ENCODE measurements at places on chromosomes 1 and 21.

GRCh38 chr1:203638103-203638475 lies 11.5 kb downstream of the ATP2B4 start:
- DNase-seq: no peak
- no peak overlapping the region for H3K4me3 ChIP-seq
- H3K27ac ChIP-seq: no peak overlapping the region
- no peaks in the 10 kb centered on the region for H3K27me3 ChIP-seq
- peaks cover 3% of the 10 kb centered on the region for H3K4me1 ChIP-seq

GRCh38 chr1:33633019-33633801 lies 160.8 kb downstream of the ZSCAN20 start:
- peaks cover 11% of the 10 kb centered on the region for H3K27me3 ChIP-seq
- H3K36me3 ChIP-seq: no peaks in the 10 kb centered on the region
- no peaks in the 10 kb centered on the region for H3K4me1 ChIP-seq
- peak; percentile 67 for DNase-seq
- no peak overlapping the region for H3K27ac ChIP-seq
- no peak overlapping the region for H3K4me3 ChIP-seq

DNA sequence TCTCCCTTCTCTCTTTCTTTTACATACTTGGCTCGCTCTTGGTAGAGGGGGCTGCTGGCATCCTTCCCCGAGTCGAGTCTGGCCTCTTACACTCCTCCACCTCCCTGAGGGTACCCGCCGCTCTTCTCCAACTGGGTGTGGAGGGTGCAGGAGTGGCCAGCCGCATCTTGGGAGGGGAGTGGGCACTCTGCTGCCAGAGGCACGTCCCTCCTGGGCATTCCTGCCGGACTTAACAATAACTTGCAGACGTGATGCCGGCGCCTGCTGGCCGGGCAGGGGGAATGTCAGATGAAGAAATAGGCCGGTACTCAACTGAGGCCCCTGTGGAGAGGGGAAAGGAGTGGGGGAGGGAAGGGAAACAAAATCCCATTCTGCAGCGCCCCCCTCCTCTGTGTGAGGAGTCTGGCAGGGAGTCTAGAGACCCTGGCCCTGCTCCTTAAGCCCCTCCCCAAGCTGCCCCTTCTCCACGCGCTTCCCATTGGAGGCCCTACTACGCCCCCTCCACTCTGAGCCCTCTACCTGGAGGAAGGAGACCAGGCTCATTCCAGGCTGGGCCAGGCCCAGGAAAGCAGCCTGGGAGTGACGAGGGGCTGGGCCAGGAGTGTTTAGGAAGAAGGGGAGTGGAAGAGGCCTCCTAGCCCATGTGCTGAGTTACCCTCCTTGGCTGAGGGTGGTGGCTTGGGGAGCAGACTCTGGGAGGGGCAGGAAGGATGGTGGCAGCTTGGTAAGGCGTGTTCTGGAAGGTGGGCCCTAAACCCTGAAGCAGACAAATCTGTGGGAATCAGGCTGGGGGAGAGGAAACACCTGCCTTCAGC lies 1.8 kb downstream of the ATP2B4 start:
- peaks cover 13% of the 10 kb centered on the region for H3K4me1 ChIP-seq
- H3K36me3 ChIP-seq: peaks cover 18% of the 10 kb centered on the region
- peak; percentile 75 for DNase-seq
- no peaks in the 10 kb centered on the region for H3K27me3 ChIP-seq

DNA sequence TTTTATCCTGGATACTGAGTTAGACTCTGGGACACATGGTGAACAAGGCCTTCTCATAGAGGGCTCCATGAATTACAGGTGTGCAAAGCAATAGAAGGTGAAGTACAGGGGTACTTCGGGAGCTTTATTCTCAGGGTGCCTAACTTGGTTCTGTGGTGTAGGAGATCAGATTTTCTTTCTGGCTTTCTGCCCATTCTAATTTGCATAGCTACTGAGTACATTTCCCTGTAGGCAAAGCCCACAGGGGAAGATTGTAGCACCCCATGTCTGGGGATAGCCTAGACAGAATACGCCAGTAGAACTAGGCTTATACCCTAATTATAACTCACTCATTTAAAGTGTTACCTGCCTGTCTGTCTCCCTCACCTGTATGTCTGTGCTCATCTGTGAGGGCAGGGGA lies 49.7 kb downstream of the PGM1 start:
- H3K27me3 ChIP-seq: no peaks in the 10 kb centered on the region
- DNase-seq: no peak
- H3K36me3 ChIP-seq: peaks cover 63% of the 10 kb centered on the region

- no peaks in the 10 kb centered on the region for H3K36me3 ChIP-seq
- no peak overlapping the region for H3K4me3 ChIP-seq
- DNase-seq: no peak
These were observed 7.3 kb upstream of the APCS start for GRCh38 chr1:159580340-159580739.

DNA sequence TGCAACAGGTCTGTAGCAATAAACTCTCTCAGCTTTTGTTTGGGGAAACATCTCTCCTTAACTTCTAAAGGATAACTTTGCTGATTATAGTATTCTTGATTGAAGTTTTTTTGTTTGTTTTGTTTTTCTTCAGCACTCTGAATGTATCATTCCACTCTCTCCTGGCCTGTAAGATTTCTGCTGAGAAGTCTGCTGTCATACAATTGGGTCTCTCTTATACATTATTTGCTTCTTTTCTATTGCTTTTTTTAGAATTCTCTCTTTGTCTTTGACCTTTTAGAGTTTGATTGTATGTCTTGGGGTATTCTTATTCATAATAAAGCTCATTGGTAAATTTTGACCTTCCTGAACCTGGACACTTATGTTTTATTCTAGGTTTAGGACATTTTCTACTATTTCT lies 386.3 kb downstream of the MRPL39 start:
- H3K36me3 ChIP-seq: no peaks in the 10 kb centered on the region
- H3K4me3 ChIP-seq: no peak overlapping the region
- H3K27me3 ChIP-seq: no peaks in the 10 kb centered on the region
- no peak for DNase-seq
- H3K27ac ChIP-seq: no peak overlapping the region
- H3K4me1 ChIP-seq: no peaks in the 10 kb centered on the region

DNA sequence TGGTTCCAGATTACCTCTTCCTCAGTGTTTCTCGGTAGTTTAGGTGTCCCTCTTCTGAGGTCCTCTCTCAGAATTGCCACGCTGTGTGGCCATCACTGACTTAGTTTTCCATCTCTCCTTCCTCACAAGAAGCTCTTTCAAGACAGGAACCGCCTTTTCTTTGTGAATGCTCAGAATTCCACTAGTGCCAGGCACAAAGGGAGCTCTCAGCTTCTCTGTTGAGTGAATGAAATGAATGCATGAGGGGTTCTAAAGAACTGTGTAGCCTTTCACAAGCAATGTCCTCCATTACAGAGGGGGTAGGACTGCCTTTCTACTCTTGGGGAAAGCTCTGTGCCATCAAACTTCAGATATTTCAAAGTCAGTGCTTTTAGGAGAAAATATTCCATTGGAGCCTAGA lies 546.8 kb downstream of the RWDD3 start:
- no peaks in the 10 kb centered on the region for H3K4me1 ChIP-seq
- no peak for DNase-seq
- H3K27me3 ChIP-seq: no peaks in the 10 kb centered on the region
- H3K36me3 ChIP-seq: no peaks in the 10 kb centered on the region
- no peak overlapping the region for H3K4me3 ChIP-seq
- H3K27ac ChIP-seq: no peak overlapping the region

DNA sequence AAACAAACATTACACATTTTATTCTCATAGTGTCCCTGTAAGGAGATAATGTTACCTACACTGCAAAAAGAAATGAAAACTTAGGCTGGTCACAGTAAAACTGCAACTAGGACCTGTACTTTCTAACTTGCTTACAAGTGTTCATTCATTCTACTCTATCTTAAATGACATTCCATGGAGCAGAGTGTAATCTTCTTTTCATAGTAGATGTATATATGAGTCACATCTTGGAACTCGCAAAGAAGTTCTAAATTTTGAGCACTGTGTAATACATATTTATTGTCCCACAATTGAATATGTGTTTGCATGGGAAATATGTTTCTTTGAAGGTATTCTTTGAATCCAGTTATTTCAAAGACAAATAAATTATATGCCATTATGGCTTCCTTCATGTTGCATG lies 1258.5 kb upstream of the ADGRL2 start:
- no peaks in the 10 kb centered on the region for H3K27me3 ChIP-seq
- H3K4me3 ChIP-seq: no peak overlapping the region
- no peaks in the 10 kb centered on the region for H3K4me1 ChIP-seq
- no peaks in the 10 kb centered on the region for H3K36me3 ChIP-seq
- no peak overlapping the region for H3K27ac ChIP-seq
- DNase-seq: peak; percentile 54

GRCh38 chr1:26723013-26723991 lies 27.5 kb downstream of the ARID1A start:
- H3K4me1 ChIP-seq: peaks cover 13% of the 10 kb centered on the region
- H3K27ac ChIP-seq: peak overlapping the region; percentile 8
- DNase-seq: peak; percentile 98
- peaks cover 8% of the 10 kb centered on the region for H3K36me3 ChIP-seq
- no peaks in the 10 kb centered on the region for H3K27me3 ChIP-seq

- DNase-seq: no peak
- H3K27me3 ChIP-seq: no peaks in the 10 kb centered on the region
- H3K36me3 ChIP-seq: no peaks in the 10 kb centered on the region
- H3K4me3 ChIP-seq: no peak overlapping the region
These were observed 29.8 kb downstream of the PGM1 start for GRCh38 chr1:63622849-63623566.

DNA sequence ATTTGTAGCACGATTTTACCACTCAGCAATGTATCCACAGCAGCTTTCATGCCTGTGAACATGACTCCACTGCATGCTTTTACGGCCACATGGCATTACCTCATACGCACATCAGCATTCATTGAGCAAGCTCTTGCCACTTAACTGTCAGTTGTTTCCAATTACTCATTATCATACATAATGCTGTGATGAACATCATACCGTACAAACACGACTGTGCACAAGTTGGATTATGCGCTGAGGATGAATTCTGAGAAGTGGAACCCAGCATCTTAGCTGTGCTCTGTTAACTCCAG lies 9.6 kb downstream of the UMODL1 start:
- peak overlapping the region; percentile 50 for H3K4me3 ChIP-seq
- DNase-seq: peak; percentile 94
- H3K4me1 ChIP-seq: peaks cover 12% of the 10 kb centered on the region
- H3K27me3 ChIP-seq: no peaks in the 10 kb centered on the region
- H3K36me3 ChIP-seq: no peaks in the 10 kb centered on the region

- H3K4me1 ChIP-seq: no peaks in the 10 kb centered on the region
- H3K4me3 ChIP-seq: no peak overlapping the region
- H3K27ac ChIP-seq: no peak overlapping the region
- peaks cover 3% of the 10 kb centered on the region for H3K27me3 ChIP-seq
These were observed 124.5 kb downstream of the ZNF648 start for GRCh38 chr1:181936768-181937581.

DNA sequence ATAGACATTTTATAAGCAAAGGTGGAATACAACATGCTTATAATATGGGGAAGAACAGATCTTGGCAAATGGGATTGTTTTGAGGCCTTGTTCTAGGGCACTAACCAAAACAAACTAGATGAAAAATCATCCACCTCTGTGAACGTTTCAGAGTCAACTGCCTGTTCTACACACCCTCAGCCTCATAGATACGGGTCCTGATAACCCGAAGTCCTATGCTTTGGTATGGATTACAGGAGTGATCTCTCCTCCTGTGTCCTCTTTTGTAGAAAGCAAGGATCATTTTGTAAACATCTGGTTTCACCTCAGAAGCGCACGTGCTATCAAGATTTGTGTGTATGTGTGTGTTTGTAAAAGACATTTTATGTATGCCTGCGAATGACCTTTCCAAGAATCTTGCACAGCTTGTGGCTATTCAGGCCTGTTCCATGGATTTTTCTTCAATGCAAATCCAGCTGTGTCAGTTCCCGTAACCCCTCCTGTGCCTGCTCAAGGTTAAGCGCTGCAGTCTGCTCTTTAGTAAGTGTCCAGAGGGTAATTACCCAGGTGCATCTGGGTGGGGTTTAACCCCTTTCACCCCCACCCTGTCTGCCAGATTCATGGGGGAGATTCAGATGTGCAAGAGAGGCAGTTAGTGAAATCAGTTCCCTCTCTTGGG lies 132.4 kb downstream of the ROR1 start:
- no peak for DNase-seq
- H3K36me3 ChIP-seq: no peaks in the 10 kb centered on the region
- no peaks in the 10 kb centered on the region for H3K27me3 ChIP-seq
- H3K4me1 ChIP-seq: no peaks in the 10 kb centered on the region
- H3K4me3 ChIP-seq: no peak overlapping the region

DNA sequence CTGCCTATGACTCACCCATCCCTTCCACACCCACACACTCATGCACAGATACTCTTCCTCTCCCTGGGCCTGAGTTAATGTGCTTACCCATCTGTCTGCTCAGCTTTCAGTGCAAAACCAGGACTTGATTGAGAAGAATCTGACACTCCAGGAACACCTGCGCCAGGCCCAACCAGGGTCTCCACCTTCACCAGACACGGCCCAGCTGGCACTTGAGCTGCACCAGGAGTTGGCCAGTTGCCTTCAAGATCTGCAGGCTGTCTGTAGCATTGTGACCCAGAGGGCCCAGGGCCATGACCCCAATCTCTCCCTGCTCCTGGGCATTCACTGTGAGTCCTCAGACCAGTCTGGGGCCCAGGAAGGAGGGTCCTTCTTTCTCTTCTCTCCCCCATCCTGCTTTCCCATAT lies 3.5 kb upstream of the SH3BGRL3 start:
- DNase-seq: no peak
- H3K36me3 ChIP-seq: peaks cover 30% of the 10 kb centered on the region
- H3K27ac ChIP-seq: peak overlapping the region; percentile 57
- H3K4me3 ChIP-seq: peak overlapping the region; percentile 46
- H3K27me3 ChIP-seq: no peaks in the 10 kb centered on the region

DNA sequence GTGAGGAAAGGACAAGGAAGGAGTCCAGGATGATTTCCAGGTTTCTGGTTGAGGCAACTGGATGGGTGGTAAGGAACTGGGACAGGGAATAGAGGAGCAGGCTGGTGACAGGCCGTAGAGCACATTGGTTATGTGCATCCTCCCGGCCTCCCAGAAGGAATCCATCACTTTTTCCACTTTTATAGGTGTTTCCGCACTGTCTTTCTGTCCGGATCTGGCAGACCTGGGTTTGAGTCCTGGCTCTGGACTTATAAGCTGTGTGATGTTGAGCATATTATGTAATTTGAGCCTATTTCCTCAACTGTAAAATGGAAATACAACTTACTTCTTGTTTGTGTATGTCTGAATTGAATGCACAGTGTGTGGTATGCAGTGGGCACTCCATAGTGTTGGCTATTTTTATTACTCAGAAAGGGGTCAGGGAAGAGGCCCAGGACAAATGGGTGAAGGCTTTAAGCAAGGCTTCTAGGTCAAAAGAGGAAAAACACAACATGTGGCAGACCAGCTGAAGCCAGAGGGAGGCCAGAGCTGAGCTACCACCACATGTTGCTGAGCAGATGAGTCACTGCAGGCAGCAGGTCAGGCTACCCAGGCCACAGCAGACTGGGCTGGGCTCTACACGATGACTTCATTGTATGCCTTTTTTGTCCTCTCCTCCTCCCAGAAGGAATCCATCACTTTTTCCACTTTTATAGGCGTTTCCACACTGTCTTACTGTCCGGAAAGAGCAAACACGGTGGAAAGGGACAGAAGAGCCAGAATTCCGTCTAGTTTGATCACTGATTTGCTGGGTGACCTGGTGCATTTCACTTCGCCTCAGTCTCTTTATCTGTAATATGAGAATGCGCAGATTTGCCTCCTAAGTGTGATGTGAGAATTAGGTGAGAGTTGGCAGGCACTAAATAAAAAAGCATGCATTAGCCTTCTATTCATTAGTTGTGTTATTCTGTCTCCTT lies 791 bp upstream of the MAST2 start:
- peak; percentile 99 for DNase-seq
- H3K4me3 ChIP-seq: peak overlapping the region; percentile 64
- peak overlapping the region; percentile 92 for H3K27ac ChIP-seq
- H3K4me1 ChIP-seq: peaks cover 7% of the 10 kb centered on the region
- no peaks in the 10 kb centered on the region for H3K27me3 ChIP-seq

GRCh38 chr21:46046471-46046870 lies 51.4 kb upstream of the COL6A2 start:
- H3K27ac ChIP-seq: no peak overlapping the region
- DNase-seq: no peak
- H3K27me3 ChIP-seq: no peaks in the 10 kb centered on the region
- H3K4me3 ChIP-seq: no peak overlapping the region

All from mesenchymal stem cell (in vitro differentiated cells and primary cell).